Brain pericyte (primary cell): ENCODE measurements at places on chromosomes 12 and 14.

DNA sequence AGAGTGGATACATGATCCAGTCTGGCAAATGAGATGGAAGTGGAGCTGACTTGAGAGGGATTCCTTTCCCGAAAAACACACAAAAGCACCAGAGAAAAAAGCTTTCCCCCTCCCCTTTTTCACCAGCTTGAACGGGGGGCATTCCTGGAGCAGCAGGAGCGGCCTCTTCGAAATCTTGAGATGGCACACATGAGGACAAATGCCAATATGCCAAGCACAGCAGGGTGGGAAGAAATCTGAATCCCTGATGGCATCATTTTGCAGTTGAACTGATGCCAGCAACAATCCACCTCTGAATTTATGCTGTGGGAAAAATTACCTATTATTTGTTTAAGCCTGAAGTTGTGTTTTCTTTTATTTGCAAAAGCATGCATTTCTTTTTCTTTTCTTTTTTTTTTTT, 29.7 kb upstream of the BICD1 start:
- DNase-seq: no peak

- no peak for DNase-seq
These were observed 134.6 kb downstream of the CHST11 start for GRCh38 chr12:104591257-104591885.

DNA sequence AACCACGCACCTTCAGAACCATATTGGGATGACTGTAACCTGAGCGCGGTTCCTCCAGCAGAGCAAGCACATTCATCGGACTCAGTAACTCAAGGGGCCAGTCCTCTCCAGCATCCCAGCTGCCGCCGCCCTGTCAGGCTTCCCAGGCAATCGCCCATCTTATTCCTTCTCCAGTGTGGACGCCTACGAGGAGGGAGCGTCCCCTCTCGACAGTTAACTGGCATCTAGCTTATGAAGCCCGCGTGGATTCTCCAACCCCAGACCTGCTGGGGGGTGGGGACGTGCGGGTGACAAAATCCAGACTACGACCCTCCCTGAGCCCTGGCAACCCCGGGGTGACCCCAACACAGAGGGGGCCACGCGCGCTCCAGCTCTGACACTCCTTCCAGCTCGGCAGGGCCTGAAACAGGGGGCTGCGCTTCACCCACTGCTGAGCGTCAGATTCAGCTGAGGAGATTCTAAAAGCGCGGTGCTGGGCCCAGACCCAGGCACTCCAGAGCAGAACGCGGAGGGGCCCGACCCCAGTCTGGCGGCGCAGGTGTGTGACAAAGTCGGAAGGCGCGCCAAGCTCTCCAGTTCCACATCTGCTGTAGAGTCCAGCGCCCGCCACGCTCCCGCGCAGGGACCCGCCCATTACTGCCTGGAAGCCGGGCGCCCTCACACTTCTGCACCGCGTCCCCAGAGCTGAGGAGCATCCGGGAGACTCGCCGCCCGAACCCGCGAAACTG, 43.9 kb upstream of the ESR2 start:
- DNase-seq: peak; percentile 27

DNA sequence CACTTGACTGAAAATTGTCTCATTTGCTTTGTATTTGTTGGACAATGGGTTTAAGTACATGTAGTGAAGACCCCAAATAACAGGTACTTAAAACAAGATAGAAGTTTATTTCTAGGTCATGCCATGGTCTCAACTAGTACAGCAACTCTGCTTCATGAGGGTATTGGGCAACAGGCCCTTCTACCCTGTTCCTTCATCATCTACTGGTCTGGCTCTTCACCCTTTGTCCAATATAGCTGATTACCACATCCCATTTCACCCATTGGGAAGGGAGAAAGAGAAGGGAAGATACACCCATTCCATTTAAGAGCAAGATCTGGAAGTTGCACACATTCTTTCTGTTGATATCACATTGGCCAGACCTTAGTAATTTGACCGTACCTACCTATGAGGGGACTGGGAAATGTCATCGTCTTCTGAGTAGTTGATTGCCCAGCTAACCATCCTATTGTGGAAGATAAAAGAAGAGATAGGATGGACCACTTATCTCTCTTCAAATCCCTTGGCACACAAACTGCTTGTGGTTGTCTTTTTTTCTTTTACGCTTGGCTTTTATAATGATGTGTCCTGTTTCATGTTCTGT, 104.6 kb downstream of the DIP2B start:
- no peak for DNase-seq

GRCh38 chr14:68977718-68978171, 1.4 kb downstream of the ACTN1 start:
- DNase-seq: no peak

DNA sequence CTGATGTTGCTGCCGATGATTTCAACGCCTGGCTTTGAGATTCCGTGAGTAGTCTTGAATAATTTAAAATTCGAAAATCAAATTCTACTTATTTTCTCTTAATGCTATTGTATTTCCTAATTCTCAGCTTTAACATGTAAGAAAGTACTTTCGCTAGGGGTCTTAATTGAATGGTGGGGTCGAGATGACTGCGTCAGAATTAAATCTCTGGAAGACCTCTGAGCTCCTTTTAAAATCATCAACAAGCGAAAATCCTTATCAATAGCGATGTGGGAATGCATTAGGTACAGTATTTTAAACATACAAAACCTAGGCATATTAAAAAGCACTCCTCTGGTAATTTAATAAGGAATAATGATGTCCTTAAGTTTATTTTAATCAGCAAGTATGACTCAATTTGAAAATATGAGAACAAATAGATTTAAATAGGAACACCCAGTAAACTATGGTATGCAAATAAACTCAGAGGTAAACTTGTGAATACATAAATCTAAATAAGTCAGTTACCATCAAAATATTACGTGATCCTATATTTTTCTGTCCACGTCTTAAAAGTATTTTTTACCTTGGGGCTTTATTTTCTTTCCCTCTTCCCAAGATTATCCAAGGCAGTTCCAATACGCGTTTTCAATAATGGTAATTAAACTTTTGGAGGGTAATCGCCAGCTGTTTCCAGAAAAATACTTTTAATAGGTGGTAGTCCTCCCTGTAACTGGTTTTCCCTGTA, 1.4 kb downstream of the FOXA1 start:
- no peak for DNase-seq

- DNase-seq: no peak
These were observed 57.4 kb downstream of the IFNG start for GRCh38 chr12:68102163-68102562.

DNA sequence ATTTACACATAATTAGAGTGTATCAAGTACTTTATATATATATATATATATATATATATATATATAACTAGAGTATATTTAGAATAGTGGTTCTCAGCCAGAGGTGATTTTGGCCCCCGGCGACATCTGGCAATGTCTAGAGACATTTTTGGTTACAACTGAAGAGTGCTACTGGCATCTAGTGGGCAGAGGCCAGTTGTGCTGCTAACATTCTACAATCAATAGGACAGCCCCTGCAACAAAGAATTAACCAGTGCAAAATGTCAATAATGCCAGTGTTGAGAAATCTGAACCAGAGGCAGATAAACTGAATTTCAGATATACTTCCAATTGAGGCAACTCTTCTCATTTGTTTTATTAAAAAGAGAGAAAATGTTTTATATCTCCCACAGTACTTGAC, 8.9 kb downstream of the GTF2A1 start:
- DNase-seq: no peak

DNA sequence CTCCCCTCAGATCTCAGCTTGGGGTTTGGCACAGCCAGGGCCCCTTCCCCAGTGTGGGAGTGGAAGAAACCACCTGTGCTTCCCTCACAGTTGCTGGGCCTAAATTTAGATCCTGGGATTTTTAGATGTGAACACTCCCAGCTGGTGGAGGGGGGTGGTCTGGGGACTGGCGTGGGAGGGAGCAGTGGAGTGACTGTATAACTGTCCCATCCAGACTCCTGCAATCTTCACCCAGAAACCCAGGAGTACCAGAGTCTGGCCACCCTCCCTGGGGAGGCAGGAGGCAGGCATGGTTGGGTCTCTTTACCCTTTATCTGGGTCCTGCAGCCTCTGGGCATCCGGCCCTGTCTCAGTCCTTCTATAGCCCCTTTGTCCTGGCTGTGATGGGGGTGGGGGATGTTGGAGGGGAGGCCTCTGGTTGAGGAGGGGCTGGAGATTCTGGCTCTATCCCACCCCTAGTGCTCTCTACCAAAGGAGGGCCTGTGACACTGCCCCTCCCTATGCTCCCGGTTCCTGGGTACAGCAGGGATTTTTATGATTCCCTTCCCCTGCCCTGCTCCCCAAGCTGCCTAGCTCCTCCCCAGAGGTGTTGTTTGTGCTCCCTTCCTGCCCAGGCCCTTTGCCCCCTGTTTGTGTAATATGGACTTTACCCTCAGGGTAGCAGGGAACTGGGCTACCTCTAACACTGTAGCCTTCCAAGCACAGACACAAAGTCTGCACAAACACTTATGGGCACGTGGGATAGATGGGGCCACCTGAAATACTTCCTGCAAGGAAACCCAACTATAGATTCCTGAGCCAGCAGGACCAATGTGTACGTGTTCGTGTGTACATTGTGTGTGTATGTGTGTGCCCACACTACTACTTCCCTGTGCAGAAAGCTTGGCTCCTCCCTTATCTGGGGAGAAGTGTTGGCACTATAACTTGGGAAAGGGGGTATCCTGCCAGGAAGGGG, 1.7 kb downstream of the ERBB3 start:
- no peak for DNase-seq

DNA sequence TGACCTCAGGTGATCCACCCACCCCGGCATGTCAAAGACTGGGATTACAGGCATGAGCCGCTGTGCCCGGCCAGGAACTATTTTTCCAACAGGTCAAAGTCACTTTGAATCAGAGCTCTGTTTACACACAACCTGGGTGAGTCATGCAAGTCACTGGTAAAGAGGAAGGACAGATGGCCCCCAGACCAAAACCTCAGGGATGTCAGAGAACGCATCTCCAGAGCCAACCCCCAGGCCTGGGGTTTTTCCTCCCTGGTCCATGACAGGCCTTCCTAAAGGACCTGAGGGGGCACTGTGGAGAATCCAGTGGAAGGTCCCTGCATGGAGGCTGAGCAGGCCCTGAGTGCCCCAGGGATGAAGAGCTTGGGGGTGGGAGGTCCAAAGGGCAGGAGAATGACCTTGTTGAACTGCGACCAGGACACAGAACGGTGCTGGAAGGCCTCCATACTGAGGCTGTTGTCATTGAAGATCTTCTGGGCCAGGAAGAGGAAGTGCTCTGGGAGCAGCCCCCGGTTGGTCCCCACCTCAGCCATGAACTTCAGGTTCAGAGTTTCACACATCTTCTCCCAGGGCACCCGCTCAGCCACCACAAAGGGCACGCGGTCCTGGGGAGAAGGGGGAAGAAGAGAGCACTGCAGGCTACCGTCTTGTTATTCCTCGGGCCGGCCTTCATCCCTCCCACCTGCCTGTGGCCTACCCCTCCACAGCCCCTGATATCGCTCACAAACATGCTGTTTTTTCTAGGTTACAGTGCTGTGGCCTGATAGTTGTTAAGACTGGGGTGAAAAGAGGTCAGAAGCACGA, 9.1 kb downstream of the STAT6 start:
- no peak for DNase-seq

GRCh38 chr12:64747695-64748094, 11.5 kb downstream of the GNS start:
- DNase-seq: no peak

DNA sequence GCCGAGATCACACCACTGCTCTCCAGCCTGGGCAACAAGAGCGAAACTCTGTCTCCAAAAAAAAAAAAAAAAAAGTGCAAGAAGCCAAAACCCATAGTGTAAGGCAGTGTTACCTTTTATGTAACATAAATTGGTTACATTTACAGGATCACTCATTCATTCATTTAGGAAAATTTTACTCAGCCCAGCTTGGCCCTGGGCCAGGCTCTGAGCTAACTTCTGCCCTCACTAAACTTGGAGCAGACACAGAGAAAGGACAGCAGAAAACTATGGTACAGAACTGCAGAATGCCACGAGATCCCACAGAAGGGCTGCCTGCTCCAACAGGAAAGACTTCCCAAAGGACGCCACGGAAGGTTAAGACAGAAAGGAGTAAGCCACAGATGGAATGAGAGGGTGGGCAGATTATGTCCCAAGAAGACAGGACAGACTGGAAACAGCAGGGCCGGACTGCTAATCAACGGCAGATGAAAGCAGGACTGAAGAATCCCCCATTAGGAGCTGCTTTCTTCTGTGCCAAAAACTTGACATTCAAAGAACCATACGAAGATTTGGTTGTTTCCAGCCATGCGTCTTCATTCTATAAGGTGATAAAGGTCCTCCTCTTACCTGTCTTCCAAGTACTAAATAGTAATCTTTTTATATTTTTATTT, 18.9 kb downstream of the PPP1R13B start:
- no peak for DNase-seq

- no peak for DNase-seq
These were observed 144.2 kb upstream of the FRMD6 start for GRCh38 chr14:51507511-51507905.

DNA sequence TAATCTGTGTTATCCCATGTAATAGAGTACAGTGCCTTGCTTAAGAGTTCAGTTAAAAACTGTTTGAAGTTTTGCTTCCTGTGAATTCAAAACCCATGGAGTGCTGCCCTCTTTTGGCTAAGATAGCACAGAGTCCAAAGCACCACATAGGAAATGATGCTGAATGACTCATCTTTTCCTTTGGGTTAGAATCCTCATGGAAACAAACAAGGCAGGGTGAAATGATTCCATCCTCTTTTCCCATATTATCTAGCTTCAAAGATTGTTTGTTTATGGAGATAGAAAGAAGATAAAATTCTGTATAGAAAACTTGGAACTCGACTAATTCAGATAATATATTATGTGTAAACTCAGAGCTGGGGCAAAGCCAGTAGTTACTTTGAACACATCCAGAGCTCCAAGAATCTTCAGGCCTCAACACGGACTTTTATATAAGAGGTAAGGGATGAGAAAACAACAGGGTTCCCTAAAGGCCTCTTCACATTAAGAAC, 87.4 kb downstream of the OTOGL start:
- DNase-seq: peak; percentile 82

DNA sequence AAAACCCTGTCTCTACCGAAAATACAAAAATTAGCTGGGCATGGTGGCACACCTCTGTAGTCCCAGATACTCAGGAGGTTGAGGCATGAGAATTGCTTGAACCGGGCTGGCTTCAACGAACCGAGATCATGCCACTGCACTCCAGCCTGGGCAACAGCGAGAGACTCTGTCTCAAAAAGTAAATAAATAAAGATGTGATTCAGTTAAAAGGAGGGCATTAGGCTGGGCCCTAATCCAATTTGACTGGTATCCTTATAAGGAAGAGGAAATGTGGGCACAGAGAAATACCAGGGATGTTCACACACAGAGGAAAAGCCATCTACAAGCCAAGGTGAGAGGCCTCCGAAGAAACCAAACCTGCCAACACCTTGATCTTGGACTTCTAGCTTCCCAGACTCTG, 10.1 kb upstream of the DCAF4 start:
- DNase-seq: no peak

DNA sequence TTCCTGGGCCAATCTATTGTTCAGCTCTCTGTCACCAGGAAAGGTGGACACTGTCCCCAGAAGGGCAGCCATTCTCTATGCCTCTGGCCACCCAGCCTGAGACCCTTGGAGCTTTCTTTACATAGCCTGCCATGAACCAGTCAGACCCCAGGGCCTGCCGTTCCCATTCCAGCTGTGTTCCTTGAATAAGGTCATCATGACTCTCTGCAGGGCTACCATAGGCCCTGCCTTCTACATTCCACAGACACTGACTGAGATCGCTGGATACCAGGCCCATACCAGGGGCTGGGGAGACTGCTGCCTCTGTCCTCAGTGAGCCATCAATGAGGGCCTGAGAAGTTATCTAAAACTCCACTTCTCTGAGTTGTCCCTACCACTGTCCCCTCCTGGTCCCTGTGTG, 75.5 kb downstream of the SYNE3 start:
- DNase-seq: no peak
